ENCODE measurements at places on chromosomes 1 and 21.

DNA sequence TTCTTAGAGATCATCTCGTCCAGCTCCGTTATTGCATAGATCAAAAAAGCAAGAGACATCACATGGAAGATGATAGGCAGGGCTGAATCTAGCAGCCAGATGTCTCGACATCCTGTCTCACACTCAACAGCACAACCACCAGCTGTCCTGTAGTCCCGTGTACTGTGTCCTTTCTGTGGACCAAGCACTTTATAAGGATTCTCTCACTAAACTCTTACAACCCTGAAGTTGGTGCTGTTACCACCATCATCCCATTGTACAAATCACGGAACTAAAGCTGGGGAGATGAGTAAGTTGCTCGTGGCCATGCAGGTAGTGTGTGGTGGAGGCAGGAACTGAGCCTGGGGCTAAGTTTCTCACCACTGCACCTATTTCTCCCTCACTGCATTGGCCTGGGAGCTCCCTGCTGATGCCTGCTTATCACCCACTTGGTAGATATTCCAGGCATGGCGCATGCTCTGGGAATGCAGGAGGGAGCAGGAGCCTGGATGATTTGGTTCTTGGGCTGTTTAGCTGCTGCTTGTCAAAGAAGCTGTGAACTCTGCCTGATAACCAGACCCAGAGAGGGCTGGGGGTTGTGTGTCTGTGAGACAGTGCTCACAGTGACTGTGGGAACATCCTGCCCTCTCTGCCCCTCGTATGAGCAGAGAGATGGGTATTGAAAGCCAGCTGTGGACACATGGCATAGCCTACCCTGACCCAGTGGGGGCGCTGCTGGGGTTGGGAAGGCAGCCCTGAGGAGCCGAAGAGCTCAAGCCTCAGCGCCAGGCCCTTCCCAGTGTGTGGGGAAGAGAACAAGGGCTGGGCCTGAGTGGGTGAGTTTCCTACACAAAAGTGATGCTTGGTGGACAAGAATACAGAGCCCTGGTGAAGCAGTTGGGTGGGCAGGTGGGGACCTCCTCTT lies 13.6 kb downstream of the PPFIA4 start:
- no peak for DNase-seq

GRCh38 chr1:205067031-205067430 lies 17.2 kb downstream of the TMEM81 start:
- DNase-seq = no peak

GRCh38 chr1:46596036-46596435 lies 8.0 kb downstream of the MKNK1 start:
- DNase-seq = no peak

DNA sequence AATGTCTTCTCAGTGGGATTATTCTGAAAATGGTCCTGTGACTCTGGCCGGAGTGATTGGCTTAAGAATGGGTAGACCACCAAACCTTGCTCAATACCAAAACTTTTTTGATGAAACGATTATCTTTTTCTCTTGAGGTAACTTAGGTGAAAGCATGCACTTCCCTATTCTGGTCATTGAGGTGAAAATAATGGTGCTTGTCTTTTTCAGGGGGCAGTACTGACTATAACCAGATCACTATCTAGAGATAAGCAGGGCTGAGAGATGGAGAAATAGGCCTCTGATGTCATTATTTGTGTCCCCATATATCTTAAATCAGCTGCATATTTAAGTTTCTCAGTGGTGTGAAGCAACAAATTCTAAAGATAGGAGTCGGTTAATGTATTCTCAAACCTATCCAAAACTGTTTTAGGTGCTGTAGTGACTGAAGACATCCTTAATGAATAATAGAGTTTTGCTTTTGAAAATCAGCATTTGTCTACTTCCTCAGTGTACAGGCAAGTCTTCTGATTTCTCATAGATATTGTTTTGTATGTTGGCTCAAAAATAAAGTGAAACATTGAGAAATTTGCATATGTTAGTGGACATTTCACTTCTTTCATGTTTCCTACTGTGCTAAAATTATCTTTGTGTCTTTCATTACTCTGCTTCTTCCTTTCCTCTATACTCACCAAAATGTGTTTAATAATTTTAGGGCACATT lies 735.3 kb upstream of the ADGRL4 start:
- no peak for DNase-seq

DNA sequence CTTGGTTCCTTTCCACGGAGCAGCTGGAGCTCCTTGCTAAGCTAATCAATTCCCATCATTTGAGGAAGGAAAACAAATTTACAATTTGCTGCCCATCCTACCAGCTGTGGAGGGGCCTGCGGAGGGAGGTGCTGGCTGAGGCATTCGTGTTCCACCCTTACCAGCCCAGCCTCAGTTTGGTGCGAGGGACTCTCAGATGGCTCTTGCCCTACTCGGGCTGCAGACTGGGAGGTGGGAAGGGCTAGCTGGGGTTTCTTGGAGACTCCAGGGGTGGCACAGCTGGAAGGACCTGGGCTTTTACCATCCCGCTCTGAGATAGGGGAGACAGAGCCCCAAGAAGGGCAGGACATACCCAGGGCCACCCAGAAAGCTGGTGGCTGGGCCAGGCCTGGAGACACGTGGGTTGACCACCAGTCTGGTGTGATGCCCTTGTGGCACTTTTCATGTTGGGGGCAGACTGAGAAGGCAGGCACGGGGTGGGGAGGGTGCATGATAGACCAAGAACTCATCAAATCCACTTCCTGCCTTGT lies 17.7 kb downstream of the DISP3 start:
- no peak for DNase-seq

DNA sequence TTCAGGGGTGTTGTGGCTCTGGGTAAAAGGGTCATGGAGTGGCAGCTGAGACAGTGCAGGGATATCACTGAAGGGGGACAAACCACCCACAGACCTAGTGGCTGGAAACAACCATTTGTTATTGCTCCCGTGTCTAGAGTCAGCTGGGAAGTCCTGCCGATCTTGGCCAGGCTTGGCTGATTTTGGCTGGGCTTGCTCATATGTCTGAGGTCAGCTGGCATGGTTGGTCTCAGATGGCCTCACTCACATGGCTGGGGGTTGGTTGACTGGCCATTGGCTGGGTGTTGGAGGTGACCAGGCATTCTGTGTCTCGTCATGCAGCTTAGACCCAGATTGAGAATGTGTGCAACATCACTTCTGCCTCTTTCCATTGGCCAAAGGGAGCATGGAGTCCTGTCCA lies 203.8 kb upstream of the POU3F1 start:
- DNase-seq = no peak

- no peak for DNase-seq
Observed at GRCh38 chr1:227244339-227245118, 73.8 kb downstream of the CDC42BPA start.

GRCh38 chr1:75796376-75797272 lies at the start of gene MSH4:
MSH4 (plus strand) TSS chr1:75796882; CDS start chr1:75796986, 104 bp downstream.
- peak; percentile 18 for DNase-seq

DNA sequence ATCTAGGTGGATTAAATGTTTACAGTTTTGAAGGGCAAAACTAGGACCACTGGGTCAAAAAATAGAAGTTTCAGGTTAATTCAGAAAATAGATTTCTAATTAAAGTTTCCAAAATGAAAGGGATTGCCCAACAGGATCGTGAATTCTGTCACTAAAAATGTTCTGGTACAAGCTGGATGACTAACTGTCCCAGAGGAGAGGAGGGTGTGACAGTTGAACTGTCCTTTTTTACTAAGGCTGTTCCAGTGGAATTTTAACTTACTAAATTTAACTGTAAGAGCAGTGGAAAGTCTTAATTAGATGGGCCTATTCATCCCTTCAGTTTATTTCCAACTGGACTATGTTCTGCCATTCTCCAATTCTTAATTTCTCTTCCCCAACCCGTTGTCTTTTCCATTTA lies 7.2 kb downstream of the SNX7 start:
- peak; percentile 31 for DNase-seq

GRCh38 chr1:40723196-40723955 lies 31.9 kb downstream of the NFYC start:
- DNase-seq = no peak

- peak; percentile 70 for DNase-seq
Observed at GRCh38 chr1:55071477-55071876, 32.1 kb downstream of the PCSK9 start.

DNA sequence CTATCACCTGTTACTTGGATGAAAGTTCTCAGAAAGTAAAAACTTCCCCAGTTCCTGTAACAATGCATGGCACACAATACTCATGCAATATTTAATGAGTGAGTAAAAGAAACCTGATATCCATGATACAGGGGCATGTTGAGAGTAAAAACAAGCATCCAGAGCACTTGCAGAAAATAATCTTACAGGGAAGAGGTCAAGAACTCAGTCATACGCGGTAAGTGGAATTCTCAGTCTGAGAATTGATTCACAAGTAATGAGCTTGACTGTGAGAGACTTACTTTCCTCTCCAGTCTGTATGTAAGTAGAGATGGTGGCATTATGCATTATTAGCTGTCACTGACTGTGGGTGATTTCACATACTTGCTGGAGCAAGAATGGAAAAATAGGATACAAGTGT lies 976.9 kb downstream of the BRINP3 start:
- no peak for DNase-seq

- no peak for DNase-seq
Observed at GRCh38 chr1:202127836-202128622, 5.3 kb downstream of the GPR37L1 start.

- DNase-seq = peak; percentile 7
Observed at GRCh38 chr1:246113555-246114095, 393.5 kb downstream of the SMYD3 start.

GRCh38 chr1:240212556-240212955 lies 120.9 kb downstream of the FMN2 start:
- peak; percentile 29 for DNase-seq

- no peak for DNase-seq
Observed at GRCh38 chr1:108556066-108556465, 3.8 kb upstream of the EEIG2 start.

DNA sequence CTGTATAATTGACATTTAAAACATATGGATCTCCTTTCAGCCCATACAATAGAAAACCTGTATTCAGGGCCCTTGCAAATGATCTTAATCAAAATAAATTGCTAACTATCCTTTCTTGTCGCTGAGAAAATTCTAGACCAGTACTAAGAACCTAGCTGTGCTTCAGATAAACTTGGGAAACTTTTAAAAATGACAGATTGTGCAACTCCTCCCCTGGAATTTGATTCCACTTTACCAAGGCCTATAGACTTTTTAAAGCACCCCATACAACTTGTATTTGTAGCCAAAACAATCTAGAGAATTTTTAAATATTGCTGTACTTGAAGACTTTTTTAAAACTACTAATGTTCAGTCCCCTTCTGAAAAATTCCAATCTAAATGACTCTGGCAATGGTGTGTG lies 51.6 kb downstream of the ZNF644 start:
- DNase-seq = peak; percentile 10

GRCh38 chr1:200359610-200360163 lies 50.1 kb downstream of the ZNF281 start:
- peak; percentile 75 for DNase-seq

DNA sequence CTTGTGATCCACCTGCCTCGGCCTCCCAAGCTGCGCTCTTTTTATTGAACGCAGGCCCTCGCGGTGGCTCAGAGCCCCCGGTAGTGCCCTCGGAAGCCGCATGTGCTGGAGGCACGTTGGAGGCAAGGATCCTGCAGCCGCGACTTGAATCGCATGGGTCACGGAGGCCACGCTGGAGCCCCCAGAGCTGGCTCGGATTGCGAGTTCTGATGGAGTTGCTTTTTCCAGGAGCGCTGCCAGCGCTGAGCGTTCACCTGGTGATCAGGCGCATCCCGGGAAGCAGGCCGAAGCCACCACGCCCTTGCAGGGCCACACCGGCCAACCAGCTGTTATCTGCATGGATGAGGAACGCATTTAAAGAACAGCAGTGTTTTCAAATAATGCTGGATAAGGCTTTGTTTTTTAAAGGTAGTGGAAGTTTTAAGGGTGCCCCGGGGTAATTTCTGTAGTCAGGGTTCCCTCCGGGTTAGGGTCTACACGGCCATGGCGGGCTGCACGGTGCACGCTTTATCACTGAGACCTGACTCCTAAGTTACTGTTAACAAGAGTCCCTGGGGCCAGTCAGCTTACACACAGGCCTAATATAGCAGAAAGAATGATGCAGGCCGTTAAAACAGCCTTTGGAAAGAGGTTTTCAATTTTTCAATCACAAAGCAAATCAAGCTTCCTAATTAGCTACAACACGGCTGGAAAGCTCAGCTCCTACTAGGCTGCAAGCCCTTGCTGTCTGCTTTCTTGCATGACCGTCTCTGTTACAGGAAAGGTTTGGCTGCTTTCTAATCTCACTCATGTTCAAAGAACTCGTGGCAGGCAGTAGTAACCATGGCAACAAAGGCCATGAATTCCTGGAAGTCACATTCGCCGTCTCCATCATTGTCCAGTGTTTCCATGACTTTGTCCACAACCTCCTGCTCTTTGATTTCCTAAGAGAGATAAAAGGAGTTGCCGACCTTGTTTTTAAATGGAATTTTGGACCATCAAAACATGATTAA lies 6.0 kb downstream of the S100B start:
- peak; percentile 96 for DNase-seq

DNA sequence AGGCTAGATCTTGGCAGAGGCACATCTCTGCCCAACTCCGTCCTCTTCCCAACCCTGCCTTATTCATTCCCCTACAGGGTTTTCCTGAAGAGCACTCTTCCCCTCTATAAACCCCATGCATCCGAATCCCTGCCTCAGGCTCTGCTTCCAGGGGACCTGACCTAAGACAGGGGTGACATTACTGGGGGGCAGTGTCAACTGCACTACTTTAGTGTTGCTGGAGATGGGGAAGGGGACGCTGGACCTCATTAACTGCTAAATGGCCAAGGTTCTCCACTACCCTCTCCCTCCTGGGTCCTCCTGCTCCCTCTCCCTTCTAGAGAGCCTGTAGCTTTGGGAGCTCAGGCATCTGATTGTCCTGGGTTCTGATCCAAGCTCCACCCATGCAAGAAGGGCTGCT lies 126.2 kb downstream of the GRIK3 start:
- DNase-seq = no peak

DNA sequence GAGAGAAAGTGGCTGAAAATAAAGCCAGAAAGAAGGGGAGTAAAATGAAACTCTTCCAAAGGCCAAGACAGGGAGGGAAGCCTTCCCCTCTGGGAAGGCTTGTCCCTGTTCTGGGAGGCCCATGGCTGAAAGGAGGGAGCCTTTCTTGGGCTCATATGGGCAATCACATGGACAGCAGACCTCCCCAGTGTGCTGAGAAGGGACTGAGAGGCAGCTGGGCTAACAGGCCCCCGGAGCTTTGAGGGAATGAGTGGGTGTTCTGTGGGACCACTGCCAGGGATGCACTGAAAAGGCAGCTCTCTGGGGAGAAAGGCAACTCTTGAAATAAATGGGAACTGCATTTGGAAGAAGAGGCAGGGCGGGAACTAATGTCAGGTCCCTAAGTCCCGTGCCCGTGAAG lies 39.1 kb downstream of the KANK4 start:
- DNase-seq = no peak

DNA sequence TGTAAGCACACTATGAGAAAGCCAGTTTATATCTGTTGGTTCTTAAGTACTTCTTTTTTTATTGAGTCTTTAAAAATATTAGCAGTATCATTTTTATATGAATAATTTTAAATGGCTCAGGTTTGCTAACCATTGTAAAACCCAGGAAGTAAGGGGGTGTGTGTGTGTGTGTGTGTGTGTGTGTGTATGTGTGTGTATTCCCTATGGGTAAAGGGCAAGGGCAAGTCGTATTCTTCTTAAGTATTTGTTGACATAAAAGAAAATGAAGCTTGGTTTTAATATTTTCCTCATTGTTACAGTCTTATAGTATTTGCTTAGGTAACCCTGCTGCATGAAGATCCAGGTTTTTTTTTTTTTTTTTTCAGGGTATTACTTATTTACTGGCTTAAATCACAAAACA lies 495.0 kb upstream of the B3GALT2 start:
- DNase-seq = no peak

GRCh38 chr1:231716879-231717278 lies 90.3 kb downstream of the DISC1 start:
- no peak for DNase-seq

- peak; percentile 35 for DNase-seq
Observed at GRCh38 chr1:206744683-206745082, 25.9 kb upstream of the IL19 start.
